Activated CD4-positive, alpha-beta T cell treated with anti-CD3 and anti-CD28 coated beads, Interleukin-2, amount 50 U/mL, for 48 hours (primary cell): ENCODE measurements at places on chromosomes 1 and 21.

DNA sequence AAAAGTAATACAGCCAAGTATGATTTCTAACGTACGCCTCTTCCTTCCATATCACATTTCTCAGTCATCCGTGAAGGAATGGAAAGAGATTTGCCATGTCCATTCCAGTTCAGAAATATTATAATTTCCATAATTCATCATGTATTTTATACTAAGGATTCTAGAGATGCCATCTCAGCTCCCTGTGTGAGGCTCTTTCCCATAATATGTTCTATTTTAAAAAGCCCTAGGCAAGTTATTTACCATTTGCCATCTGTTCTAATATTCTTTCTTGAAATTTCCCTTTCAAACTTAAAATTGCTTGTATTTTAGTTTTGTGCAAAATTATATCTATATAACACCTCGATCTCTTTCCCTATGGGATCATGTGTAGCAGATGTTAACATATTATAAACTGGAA, 106.7 kb downstream of the FMN2 start:
- DNase-seq: no peak

GRCh38 chr1:169568497-169568896, 17.8 kb downstream of the F5 start:
- DNase-seq: no peak

GRCh38 chr1:89973471-89974127, 21.3 kb upstream of the ZNF326 start:
- no peak for DNase-seq

DNA sequence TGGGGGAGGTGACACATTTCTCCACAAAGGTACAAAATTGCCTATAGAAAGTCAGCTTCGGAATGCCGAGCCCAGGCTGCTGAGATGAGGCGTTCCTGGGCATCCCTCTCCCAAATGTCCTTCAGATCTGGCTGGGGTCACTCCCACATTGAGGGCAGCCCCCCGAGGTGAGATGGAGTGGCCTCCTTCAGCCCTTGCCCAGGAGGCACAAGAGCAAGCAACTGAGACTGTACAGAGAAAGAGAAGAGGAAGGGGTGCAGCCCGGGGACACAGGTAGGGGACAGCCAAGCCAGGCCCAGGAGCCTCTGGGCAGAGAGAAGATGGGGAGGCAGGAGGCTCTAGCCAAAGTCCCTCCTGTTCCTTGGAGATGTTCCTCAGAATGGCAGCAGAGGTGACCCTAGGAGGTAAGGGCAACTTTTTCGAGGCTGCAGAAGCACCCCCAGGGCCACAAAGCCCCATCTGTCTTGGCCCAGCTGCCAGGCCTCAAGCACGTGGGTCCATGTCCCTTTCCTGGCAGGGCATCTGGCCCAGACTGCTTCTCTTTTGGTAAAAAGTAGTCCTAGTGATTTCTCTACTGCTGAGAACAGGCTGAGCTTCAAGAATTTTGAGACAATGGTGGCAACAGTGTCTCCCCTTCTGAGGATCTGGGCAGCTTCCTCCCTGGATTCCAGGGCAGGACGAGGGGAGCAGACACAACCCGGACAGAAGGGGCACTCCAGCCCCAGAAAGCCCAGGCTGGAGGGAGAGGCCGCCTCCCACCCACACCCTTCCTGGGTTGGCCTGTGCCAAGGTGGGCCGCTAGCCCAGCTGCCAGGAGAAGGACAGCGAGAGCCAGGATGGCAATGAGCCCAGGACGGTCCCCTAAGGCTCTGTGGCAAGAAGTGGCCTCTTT, 68.0 kb downstream of the LRRN2 start:
- no peak for DNase-seq

DNA sequence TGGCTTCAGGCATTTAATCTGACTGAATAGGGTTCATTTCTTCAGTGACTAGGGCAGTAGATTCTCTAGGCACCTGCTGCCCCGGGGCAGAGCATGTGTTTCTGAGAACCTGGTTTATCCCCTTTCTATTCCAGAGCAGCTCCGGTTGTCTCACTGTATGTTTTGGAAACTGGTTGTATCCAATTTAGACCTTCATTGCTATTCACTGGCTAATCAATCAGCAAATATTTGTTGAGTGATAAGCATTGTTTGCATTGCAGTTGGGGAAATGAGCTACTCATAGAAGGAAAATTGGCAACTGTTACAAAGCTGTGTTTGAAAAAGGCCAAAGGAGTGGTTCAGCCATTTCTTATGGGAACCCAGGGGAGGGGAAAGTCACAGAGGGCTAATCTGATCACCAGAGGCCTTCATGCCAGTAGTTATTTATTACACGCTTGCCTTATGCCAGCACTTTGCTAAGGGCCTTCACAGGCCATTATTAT, 2.9 kb downstream of the QSOX1 start:
- DNase-seq: no peak

GRCh38 chr1:31082385-31082784, 16.9 kb upstream of the PUM1 start:
- DNase-seq: no peak

DNA sequence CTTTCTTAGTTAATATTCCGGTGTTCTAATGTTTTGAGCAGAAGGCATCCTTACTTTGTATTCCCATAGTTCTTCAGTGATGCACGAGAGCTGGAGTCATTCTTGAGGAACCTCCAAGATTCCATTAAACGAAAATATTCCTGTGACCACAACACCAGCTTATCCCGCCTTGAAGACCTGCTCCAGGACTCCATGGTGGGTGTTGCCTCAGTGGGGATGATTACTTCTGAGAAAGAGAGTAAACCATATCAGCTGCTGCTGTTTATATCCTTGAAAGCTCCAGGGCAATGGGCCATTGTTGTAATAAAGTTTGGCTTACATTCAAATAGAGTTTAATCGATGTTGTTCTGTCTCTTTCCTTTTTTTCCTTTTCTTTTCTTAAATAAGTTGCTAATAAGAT, 93.1 kb downstream of the MACF1 start:
- DNase-seq: no peak

- no peak for DNase-seq
Observed at GRCh38 chr1:79839882-79840281, 833.4 kb upstream of the ADGRL4 start.

GRCh38 chr1:226371027-226371694, 36.7 kb downstream of the PARP1 start:
- no peak for DNase-seq

DNA sequence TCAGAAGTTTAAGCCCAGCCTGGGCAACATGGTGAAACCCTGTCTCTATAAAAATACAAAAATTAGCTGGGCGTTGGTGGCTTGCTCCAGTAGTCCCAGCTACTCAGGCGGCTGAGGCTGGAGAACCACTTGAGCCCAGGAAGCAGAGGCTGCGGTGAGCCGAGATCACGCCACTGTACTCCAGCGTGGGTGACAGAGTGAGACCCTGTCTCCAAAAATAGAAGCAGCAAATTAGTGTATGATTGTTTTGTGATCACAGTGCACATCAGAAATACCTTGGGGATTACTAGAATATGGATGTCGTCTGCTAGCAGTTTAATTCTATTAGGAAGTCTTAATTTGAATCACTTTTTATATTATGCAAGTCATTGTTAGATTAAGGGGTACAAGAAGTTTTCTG, 59.0 kb downstream of the ZBTB17 start:
- DNase-seq: no peak

- DNase-seq: no peak
Observed at GRCh38 chr1:117116784-117117130, 4.8 kb downstream of the TRIM45 start.

DNA sequence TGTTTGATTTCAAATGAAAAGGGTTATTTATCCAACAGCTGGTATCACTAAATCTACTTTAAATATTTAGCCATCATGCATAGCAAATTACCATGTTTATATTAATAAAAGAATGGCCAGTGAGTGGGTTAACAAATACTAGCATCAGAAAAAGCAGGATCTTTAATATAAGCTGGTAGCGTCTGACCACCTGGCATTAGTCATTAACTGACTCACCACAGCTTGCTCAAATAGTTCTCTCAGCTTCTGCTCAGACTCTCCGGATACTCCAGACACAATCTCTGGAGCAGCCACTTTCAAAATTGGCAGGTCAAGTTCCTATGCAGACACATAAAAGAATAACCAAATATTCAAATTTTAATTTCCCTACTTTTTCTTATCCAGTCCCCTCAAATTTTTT, 29.6 kb downstream of the NVL start:
- DNase-seq: no peak

DNA sequence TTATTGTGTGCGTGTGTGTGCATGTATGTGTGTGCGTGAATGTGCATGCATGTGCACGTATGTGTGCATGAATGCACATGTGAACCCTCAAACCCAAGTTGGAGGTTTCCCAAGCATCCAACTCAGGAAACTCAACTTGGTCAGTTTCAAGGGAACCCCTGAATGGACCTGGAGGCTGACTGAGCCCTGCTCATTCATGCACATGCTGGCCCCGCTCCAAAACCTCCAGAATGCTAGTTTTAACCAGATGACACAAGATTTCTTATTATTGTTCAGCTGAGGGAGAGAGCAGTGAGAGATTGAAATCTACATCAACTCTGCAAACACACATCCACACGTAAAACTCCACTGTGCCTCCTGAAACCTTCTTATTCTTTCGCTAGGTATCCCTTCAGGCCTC, 104.4 kb downstream of the OMA1 start:
- DNase-seq: no peak

DNA sequence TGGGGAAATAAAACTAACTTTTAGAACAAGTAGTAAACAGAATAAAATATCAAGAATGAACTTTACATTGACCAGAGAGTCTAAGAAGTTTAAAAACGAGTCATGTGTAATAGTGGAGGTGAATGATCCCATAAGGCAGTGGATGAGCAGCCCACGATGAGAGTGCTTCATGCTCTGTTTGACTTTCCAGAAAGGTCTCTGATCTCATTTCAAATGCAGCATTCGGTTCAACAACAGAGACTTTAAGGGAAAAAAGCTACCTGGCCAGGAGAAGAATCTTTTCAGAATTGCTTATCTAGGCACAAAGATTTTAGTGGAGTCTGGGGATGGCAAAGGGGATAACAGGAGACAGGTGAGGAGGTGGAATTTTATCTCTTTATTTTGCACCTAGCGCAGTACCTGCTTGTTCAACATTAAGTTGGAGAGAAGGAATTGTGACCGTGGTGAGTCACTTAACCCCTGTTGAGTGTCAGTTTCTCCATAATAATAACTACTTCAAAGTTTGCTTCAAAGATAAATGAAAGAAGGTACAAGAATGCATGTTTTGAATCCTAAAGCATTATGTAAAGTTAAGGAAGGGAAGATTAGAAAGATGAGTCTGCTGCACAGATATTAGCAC, 94.9 kb upstream of the KIF26B start:
- no peak for DNase-seq

DNA sequence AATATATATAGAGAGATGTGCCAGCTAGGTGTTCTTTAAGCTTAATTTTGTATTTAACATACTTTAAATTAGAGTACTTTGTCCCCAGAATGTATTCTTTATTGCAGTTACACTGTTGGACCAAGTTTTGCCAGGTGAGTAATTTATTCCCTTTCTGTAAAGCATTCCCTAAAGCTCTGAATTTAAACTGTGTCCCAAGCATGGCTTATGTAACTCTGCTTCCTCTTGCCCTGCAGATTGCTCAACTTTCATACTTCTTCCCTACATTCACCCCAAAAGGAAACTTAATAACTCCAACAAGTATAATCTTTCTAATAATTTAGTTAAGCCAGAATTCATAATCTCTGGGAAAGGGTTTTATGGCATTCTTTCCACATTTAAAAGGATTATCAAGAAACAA, 5.6 kb downstream of the LYPLAL1 start:
- no peak for DNase-seq
